ENCODE measurements at places on chromosomes 7 and 10.

DNA sequence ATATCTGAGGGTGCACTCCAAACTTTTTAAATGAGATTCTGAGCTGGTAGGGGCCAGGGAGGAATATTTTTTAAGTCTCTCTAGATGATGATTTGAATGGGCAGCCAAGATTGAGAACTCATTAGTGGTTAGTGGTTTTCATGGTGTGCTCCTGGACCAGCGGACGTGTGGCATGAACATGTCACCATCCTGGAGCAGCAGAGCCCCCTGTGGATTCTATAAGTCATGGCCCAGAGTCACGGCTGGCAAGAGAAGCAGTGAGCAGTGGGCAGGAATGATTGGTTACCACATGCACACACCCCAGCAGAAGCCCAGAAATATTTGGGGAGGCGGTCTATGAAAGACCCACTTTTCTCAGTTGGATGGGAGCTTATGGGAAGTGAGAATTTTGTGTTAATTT lies 21.2 kb upstream of the UCN3 start:
- DNase-seq, result no peak

DNA sequence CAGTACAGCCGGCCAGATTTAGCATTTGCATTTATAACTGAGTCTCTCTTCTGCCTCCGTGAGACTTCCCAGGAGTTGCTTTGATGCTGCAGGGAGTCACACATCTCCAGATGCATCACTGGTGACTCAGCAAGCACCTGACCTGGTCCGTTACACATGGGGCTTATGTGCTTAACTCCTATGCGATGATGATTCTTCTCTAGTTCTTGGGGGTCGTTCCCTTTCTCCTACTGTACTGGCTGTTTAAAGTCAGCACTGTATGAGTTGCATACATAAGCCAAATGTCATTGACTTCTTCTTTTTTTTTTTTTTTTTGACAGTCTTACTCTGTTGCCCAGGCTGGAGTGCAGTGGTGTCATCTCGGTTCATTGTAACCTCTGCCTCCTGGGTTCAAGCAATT lies 13.0 kb upstream of the AKR1E2 start:
- no peak for DNase-seq

GRCh38 chr7:85175217-85175616 lies 11.6 kb downstream of the SEMA3D start:
- DNase-seq, result no peak

DNA sequence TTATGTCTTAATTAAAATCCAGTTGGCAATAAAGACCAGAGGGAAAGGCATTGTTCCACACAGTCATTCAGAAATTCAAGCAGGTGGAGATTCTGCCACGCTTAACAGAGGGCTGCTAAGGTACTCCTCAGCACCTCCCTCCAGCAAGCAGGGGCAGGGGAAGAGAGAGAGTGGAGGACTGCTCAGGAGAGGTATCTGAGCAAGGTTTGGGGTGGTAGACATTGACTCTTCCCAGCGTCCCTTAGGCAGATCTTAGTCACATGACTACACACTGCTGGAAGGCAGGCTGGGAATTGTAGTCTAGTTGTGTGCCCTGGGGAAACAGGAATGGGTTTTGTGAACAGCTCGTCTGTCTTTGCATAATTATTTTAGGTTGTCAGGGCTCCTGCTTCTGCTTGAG lies 181.6 kb downstream of the NPSR1 start:
- no peak for DNase-seq

DNA sequence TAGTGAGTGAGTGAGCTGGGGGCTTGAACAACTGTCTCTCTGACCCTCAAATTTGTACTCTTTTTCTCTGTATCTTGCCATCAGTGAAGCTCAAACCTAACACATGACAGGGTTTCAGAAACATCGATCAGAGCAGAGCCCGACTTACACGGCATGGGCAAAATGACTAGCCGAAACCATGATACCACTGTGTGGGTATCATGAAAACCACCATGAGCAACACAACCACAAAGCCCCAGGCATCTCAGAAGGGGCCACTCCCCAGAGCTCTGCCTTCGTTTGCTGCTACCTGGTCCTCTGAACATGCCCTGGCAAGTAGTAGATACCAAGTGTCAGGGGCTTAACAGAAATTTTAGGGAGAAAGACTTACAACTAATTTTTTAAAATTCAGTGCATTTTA lies 308.5 kb downstream of the WDR11 start:
- DNase-seq, result no peak

- no peak for DNase-seq
Observed at GRCh38 chr7:69768986-69769595, 170.8 kb downstream of the AUTS2 start.

GRCh38 chr7:31478018-31478417 lies 35.9 kb upstream of the ITPRID1 start:
- DNase-seq, result no peak

DNA sequence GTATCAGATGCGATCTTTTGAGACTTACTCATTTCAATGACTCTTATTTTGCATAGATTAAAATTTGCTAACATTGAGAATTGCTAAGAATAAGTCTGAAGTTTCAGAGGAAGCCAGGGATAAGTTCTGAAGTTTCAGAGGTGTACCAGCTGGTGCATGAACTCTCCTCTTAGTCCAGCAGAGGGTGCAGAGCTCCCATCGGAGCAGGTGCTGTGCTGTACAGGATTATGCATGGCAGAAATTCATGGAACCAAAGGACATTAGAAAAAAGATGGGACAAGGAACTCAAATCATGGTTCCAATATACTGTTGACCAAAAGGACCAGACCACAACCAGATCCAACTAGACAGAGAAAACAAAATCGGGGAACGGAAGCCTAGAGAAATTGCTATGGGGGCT lies 41.9 kb downstream of the MGAM2 start:
- no peak for DNase-seq

DNA sequence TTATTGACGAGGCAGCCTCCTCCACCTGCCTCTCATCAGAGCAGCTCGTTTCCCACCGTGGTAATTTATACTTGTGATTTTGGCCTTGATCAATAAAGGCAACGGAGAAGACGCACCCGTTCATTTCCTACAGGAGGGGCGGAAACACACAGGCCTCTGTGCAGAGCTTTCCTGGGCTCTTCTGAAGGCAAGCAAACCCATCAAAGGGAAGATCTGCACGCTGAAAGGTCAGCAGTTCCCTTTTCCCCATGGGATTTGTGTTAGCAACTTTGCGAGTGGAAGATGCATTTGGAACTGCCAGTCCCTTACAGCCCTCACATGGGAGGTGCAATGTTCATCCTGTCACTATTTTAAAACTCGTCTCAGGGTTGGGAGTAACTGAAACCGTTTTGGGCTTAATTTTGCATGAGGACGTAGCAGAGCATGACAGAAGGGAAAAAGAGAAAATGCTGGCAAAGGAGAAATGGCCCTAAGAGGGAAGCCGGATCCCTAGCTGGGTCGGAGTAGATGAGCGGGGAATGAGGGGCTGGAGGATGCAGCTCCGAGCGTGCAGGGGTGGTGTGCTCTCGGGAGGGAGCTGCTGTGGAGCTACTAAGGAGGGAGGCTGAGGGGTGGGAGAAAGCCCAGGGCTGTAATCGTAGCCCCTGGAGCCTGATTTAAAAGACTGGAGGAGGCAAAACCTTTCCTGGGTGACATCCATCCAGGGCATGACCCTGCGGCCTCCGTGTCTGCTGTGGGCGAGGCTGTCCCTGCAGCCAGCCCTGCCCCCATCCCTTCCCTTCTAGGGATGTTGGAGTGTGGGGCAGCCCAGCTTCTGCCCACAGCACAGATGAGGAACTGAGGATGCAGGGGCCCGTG lies 111.1 kb upstream of the FAM20C start:
- no peak for DNase-seq

DNA sequence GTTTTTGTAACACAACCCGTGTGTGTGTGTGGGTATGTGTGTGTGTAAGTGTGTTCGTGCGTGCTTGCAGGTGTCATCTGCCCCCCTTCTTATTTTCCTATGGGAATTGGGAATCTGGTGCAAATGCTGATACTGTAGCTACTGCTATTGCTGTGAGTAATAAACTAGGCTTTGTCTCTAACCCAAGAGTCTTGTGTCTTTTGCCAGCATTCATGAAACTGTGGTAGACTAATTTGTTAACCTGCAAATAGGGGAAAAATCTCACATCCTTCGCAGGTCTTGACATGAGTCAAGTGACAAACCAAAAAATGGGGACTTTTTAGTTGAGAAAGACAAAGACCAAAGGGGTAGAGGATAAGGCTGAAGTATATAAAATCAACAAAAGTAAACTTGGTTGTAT lies 57.9 kb upstream of the FAM133B start:
- no peak for DNase-seq

GRCh38 chr7:138887085-138887710 lies 89.2 kb upstream of the ATP6V0A4 start:
- no peak for DNase-seq

- no peak for DNase-seq
Observed at GRCh38 chr10:69636626-69637605, 6.9 kb downstream of the FAM241B start.

- DNase-seq, result no peak
Observed at GRCh38 chr7:128721376-128721775, 17.8 kb upstream of the CALU start.

DNA sequence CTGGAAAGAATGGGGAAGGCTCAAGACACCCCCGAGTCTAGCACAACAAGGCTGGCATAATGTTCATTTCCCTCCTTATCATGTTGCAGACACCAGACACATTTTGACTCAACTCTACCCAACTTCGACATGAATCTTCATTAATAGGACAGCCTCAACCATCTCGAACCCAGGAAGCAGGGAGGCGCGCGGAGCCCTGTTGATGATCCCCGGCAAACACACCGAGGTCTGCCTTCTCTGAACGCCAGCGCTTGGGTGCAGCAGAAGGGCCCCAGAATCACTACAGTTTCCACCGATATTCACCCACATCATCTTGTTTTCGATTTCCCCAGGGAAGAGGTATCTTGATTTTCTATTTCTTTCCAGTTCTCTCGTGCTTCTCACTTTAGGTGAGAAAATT lies 563.6 kb downstream of the TCERG1L start:
- DNase-seq, result no peak

- peak; percentile 46 for DNase-seq
Observed at GRCh38 chr7:24820730-24821044, 63.4 kb upstream of the GSDME start.

- DNase-seq, result no peak
Observed at GRCh38 chr7:148495605-148496004, 95.0 kb upstream of the C7orf33 start.

DNA sequence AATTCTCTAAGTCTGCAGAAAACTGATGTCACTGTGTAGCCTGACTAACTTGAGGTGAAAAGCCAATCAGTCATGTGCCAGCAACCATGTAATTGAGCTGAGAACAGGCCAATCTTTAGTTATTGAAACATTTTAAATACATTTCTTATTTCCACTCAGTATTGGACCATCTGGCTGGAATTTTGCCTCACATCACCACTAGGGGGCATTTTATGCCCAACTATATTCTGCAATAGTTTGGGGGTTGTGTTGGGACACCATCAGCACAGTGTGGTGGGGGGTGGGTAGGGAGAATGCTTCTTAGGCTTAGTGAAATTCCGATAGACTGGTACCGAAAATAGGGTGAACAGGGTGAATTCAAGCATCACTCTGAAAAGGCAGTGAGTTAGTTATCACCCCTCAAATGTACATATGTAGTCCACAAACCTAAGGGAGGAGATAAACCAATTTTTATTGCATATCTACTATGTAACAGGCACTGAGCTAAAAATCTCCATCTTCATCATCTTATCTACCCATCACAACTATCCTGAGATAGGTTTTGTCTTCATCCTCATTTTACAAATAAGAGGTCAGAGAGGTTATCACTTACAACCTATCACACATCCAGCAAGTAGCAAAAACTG lies 17.8 kb downstream of the NPSR1 start:
- peak; percentile 12 for DNase-seq

DNA sequence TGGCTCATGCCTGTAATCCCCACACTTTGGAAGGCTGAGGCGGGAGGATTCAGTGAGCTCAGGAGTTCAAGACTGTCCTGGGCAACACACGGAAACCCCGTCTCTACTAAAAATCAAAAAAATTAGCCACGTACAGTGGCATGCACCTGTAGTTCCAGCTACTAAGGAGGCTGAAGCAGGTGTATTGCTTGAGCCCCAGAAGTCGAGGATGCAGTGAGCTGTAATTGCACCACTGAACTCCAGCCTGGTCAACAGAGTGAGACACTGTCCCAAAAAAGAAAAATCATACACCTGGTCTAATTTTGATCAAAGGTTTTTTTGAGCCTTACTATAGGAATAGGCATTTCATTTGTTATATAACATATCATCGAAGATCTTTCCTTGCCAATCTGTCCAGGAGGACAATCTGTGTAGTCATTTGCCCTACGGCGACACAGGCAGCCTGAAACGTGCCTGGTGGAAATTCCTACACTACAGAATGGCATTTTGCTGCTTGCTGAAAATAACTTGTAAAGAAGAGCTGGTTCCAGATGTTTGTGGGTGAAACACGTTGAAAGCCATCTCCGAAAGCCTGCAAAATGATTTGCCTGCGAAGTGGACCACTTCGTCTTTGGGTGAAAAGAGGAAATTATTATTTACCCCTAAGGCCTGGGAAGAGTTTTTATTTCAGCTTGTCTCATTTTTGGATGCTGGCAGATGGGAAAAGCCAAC lies 31.3 kb upstream of the GDI2 start:
- no peak for DNase-seq

DNA sequence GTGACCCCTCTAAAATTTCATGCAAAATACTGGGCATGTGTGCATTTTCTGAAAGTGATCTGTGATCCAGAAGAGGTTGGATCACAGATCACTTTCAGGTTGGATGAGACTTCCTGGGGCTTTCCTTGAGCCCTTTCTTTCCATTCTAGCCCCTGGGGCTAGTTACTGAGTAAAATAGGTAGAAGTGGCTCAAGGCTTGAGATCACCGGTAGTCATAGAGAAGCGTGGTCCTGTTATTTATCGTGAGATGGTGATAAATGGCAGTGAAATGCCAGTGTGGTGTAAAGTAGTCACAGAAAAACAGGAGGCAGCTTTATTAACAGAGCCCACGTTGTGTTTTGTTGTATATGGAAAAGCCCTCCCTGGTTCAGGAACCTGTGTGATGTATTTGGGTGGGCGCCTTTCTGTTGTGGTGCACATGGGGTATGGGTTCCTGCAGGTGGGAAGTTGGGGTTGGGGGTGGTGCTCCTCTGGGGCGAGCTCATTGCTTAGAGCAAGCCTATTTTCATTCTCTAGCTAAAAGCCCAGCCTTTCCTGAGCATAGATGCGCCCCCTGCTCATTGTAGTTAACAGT lies 34.0 kb upstream of the SH2D4B start:
- DNase-seq, result no peak

GRCh38 chr10:44206127-44206818 lies 178.6 kb downstream of the CXCL12 start:
- DNase-seq, result no peak

DNA sequence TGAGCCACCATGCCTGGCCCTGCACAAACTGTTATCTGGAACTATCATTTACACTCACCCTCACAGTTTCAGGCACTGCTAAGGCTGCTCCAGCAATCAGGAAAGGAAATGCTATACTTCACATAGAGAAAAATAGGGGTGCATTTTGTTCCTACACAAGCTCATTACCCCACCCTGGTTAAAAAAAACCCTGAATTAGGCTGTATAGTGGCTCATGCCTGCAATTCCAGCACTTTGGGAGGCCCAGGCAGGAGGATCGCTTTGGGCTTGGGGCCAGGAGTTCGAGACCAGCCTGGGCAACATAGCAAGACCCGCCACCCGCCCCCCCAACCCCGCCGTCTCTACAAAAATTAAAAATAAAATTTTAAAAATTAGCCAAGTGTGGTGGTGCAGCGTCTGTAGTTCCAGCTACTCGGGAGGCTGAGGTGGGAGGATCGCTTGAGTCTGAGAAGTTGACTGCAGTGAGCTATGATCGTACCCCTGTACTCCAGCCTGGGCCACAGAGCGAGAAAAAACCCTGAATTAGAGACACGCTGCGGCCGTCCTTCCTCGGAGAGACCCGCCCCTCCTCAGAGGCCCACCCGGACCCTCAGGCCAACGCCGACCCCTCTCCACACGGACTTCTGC lies 539 bp downstream of the PTCD1 start:
- no peak for DNase-seq

GRCh38 chr7:66183700-66184099 lies 21.4 kb upstream of the TPST1 start:
- no peak for DNase-seq
